NCI-H526 treated with DMSO at 0.1 percent for 48 hours (cell line): ENCODE measurements at places on chromosomes 4 and X.

GRCh38 chr4:80215449-80216052, 18.2 kb downstream of the PRDM8 start:
- DNase-seq = peak; percentile 8

DNA sequence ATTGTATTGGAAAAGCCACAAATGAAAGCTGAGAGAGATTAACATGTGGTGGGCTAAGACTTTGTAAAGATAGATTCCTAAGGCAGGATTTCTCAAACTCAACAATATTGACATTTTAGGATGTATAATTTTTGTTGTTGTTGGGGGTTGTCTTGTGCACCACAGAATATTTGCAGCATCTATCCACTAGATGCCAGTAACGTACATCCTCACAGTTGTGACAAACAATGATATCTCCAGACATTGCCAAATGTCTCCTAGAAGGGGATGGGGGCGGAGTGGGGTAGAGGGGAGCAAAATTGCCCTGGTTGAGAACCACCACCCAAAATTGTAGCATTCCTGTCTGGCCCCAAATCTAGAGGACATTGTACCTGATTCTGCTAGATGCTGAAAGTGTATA, 14.7 kb upstream of the CBR4 start:
- DNase-seq = peak; percentile 23

DNA sequence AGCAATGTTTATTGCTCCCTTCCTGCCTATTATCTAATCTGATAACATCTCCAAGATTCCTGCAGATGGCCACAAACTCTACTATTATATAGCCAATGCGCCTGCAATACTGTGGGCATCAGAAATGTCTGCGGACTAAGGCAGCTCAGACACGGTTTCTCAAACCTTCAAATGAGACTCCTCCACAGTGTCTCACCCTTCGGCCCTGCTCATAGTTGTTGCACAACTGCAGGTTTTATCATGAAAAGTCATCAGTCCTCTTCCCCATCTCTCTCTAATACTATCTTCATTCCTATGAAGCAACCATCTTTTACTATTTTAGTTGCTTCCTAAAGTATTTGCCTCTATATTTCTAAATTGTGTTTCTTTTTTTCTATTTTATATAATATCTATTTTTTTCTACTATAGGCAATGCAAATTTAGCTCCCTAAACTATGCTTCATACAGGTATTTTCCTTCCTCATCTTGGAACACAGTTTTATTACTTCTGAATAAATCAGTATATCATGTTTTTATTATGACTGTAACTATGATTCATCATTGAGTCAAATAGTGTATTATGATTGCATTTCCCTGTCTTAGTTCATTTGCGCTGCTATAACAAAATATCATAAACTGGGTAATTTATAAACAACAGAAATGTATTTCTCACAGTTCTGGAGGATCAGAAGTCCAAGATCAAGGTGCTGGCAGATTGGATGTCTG, 129.7 kb upstream of the EDNRA start:
- DNase-seq = no peak

DNA sequence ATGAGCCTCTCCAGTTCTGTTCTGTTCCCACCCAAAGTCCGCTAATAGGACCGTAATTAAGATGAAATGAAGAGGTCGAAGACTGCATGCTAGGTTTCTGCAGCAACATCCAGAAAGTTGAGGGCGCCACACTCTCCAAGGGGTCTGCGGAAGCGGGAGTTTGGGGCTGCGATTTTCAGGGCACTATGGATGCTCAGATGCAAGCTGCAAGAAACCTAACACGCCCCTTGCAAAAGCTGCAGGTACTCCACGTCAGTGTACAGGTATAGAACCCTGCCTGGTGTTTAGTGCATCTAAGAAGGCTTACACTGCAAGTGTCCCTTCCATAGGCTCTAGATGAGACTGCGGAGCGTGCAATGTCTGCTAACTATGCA, 61.4 kb downstream of the RHOXF2B start:
- DNase-seq = no peak

- peak; percentile 34 for DNase-seq
Measured at GRCh38 chr4:142846729-142847596, 862 bp upstream of the INPP4B start.

- DNase-seq = no peak
Measured at GRCh38 chr4:43757147-43757546, 691.5 kb downstream of the KCTD8 start.

DNA sequence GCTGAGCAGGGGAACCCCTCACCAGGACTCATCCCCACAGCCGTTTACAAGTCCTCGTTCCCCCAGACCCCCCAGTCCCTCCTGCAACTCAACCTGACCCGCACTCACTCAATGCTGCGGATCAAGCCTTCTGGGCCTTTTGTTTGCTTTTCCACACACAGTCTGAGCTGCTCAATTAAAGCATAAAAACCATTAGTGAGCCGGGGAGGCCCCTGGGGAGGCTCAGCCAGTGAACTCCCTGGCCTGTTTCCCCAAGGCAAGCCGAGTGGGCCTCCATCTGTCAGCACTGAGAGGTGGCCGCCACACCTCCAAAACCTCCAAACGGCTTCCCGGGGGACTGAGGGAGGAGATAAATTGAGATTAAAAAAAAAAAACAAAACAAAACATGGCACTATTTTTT, 158.5 kb downstream of the SHOX start:
- DNase-seq = no peak
